ENCODE measurements at places on chromosomes 5 and 9.

DNA sequence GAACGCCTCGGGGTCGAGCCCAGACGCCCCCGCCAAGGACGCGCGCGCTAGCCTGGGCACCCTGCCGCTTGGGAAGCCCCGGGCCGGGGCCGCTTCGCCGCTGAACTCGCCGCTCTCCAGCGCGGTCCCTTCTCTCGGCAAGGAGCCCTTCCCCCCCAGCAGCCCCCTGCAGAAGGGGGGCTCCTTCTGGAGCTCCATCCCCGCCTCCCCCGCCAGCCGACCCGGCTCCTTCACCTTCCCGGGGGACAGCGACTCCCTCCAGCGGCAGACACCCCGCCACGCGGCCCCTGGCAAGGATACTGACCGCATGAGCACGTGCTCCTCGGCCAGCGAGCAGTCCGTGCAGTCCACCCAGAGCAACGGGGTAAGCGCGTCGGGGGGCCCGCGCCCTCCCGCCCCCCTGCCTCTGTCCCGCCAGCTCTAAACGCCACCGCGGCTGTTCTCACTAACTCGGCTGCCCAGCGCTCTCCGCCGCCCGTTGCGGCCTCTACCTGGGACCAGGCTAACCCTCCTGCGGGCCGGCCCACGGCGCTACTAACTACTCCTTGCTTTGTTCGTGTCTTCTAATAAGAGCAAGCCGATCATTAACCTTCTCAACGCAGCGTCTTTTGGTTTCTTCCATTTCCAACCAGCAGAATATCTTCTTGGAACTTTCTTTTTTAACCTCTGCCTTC lies 93.6 kb upstream of the OTULINL start:
- H3K4me1 ChIP-seq, result no peaks in the 10 kb centered on the region
- no peak overlapping the region for H3K4me3 ChIP-seq
- DNase-seq, result no peak

DNA sequence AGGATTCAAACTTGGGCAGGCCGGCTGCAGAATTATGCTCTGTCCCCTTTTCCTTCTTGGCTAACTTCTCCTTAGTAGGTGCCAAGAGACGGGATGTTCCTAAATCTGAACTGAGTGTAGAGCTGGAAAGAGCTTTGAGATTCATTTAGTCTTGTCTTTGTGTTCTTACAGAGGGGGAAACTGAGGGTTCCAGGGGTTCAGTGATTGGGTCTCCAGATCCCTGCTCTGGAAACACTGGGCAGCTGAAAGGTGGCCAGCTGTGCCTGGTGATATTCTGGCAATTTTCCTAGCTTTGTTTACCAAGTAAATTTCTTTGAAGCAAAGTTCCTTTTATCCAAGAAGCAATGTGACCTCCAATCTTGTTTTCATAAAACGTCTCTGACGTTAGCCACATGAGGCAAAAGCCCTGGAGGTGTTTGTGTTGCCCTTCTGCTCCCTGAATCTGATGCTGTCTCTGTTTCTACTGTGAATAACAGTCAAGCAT lies 288.7 kb downstream of the ZSWIM6 start:
- no peak for DNase-seq
- H3K4me3 ChIP-seq, result no peak overlapping the region
- H3K27ac ChIP-seq, result no peak overlapping the region
- no peaks in the 10 kb centered on the region for H3K27me3 ChIP-seq

DNA sequence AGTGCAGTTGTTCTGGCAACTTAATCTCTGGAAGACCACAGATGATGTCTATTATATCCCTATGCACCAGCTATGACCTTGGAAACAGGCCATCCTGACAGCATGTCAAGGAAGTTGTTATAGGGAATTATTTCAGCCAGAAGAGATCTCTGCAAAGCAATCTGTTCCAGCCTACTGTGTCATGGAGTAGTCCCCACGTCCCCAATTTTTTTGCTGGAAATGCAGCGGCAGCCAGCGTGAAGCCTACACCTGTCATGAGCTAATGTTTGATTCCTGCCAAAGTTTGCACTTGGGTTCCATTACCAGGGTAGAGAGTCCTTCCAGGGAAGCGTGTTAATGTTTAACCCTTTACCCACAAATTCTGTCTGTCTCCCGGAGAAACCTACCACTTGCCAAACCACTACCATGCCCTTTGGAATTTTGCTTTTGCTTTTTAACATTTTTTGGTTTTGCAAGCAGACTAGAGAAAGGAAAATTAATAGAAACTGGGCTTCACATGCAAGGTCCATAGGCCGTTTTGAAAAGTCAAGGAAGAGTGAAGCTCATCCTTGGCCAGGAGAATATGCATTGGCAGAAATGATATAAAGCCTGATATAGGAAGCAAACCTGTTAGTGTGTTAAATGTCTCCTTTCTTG lies 174.9 kb upstream of the SPRY4 start:
- no peak overlapping the region for H3K4me3 ChIP-seq
- no peaks in the 10 kb centered on the region for H3K36me3 ChIP-seq
- no peak for DNase-seq
- no peaks in the 10 kb centered on the region for H3K27me3 ChIP-seq
- H3K27ac ChIP-seq, result no peak overlapping the region

DNA sequence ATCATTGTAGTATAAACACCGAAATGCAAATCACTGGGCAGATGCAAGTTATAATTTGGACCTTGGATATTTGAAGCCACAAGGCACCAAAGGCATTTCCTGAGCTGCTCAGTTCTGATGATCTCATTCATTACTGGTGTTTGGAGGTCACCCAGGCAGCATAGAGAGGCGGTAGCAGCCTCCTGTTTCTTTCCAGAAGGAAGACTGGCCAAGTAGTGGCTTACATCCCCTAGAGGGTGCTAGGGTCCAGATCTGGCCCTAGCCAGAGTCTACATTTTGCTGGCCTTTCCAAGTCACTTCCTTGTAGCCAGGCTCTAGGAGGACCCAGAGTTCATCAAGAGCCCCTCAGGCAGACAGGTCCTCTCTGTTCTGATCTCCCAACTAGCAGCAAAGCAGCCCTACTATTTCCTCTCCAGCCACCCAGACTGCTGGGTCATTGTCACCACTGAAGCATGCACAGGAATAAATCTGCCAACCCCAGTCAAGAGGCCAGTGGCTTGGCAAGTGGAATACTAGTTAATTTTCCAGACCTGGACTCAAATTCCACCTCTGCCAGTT lies 33.4 kb upstream of the TTC1 start:
- DNase-seq, result no peak
- H3K27me3 ChIP-seq, result no peaks in the 10 kb centered on the region
- H3K36me3 ChIP-seq, result no peaks in the 10 kb centered on the region
- H3K4me3 ChIP-seq, result no peak overlapping the region

DNA sequence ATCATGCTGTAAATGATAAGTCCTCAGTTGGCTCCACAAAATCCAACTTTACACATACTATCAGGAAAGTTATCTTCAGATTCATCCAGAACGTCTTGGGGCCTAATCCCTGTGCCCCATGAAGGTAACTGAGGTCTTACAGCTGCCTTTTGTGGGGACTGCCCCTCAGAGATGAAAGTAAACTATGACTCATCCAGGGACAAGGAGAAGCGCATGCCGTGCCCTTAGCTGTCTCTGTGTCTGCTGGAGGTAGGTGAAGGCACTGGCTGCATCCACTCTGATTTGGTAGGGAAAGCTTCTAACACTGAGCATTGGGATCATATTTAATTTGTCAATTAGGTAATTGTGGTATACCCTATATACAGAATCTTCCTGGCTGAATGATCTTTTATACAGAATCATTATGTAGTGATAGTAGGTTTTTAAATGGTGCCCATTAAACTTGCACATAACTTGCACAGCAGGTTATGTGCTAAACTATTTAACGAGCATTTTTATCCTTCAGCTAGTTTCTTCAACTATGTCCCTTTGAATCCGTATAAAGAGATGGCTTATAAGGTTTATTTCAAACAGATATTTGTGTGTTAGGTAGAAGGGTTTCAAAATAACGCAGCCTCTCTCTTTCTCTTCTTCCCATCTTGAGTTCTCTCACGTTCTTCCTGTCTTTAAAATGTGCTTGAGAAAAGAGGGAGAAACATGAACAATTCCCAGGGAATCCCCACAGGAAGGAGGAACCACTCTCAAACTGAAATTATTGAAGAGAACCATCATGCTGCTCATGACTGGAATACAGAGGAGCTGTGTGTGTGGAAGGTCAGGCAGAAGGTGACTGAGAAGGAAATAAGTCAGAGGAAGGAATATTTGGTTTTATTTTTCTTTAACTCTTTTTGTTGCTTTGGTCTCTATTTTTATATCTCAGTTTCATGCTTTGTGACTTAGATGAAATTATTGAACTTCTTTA lies 250.9 kb downstream of the CD180 start:
- DNase-seq, result no peak
- no peaks in the 10 kb centered on the region for H3K27me3 ChIP-seq
- no peak overlapping the region for H3K4me3 ChIP-seq
- no peaks in the 10 kb centered on the region for H3K4me1 ChIP-seq

DNA sequence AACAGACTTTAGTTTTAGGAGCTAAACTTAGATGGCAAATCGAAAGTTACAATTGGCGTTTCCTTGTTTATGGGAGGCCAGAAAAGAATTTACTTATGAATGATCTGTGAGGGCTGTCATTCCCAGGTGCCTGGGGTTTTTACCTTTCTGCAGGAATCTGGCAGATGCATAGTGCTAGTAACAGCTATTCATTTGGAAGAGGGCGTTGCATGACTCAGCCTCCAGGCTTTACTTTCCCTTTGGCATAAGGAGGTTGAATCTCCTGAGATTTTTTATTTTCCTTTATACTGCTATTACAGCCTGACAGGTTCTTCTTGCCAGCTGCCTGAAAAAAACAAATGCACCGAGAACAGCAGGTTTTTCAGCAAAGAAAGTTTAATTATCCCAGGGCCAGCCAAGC lies 30.0 kb downstream of the CARD6 start:
- H3K27me3 ChIP-seq, result peaks cover 4% of the 10 kb centered on the region
- no peak for DNase-seq
- H3K4me1 ChIP-seq, result no peaks in the 10 kb centered on the region
- no peak overlapping the region for H3K4me3 ChIP-seq
- H3K27ac ChIP-seq, result no peak overlapping the region
- H3K36me3 ChIP-seq, result no peaks in the 10 kb centered on the region

DNA sequence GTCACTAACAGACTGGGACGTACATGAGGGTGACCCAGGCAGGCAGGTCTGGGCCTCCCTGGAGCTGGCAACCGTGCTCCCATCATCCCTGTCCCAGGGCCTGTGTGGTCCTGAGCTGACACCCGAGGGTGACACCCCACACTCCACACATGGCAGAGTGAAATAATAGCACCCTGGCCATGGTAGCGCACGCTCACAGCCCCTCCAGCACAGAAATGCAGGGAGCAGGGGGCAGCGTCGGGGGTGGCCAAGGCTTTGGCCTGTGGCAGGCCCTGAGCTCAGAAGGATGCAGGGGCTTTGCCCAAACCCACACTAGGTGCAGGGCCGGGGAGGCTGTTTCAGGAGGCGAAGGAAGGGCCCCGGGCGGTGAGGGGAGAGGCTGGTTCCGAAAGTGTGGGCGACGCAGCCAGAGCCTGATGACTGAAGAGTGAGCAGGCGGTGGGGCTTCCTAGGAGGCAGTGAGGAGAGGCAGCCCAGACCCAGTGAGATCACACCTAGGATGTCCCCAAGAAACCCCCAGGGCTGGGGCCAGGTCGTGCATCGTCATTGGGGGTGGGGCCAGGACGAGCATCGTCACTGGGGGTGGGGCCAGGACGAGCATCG lies 12.9 kb downstream of the OR2V2 start:
- no peaks in the 10 kb centered on the region for H3K36me3 ChIP-seq
- peak overlapping the region; percentile 34 for H3K27ac ChIP-seq
- DNase-seq, result peak; percentile 57
- peaks cover 25% of the 10 kb centered on the region for H3K4me1 ChIP-seq
- H3K27me3 ChIP-seq, result no peaks in the 10 kb centered on the region

- no peaks in the 10 kb centered on the region for H3K27me3 ChIP-seq
- no peaks in the 10 kb centered on the region for H3K36me3 ChIP-seq
- H3K4me1 ChIP-seq, result no peaks in the 10 kb centered on the region
- no peak for DNase-seq
Observed at GRCh38 chr9:127758843-127759242, 19.6 kb downstream of the SH2D3C start.

DNA sequence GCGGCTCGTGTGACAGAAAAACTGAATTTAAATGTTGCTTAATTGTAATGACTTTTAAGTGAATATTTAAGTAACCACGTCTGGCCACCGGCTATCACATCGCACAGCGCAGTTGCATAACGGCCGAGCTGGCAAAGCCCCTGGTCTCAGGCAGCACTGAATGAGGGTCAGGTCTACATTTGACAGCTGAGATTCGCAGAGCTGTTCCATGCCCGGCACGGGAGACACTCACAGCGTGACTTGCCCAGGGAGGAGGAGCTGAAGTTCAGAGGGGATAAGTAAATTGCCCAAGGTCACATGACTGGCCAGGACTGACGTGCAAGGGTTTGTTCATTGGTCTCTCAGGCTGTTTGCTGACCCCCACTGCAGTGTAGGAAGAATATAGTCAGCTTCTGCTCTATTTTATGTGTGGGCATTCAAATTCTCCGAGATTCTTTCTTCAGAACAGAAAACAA lies 17.4 kb upstream of the COL5A1 start:
- no peaks in the 10 kb centered on the region for H3K36me3 ChIP-seq
- no peaks in the 10 kb centered on the region for H3K4me1 ChIP-seq
- peaks cover 9% of the 10 kb centered on the region for H3K27me3 ChIP-seq
- no peak overlapping the region for H3K27ac ChIP-seq

All from DND-41 (cell line).